Heart right ventricle (tissue), 16 donors: ENCODE measurements at places on chromosomes 16 and 17. TPM values are rescaled to one million over a fixed set of nuclear protein-coding genes. Genes with fewer than 3 reads are reported as not detected.

MT1F gene
- total RNA-seq, result 7.7 TPM

FAM20A gene
- 7.6 TPM for total RNA-seq

CES1 gene
- 23.3 TPM for total RNA-seq

NECAB2 gene
- 0.57 TPM for total RNA-seq

ARHGAP23 gene
- 78.4 TPM for total RNA-seq

MT3 gene
- 3.4 TPM for total RNA-seq
